ENCODE measurements at places on chromosomes 3 and 15.
A peak's percentile ranks its signal among the peaks of the same experiment; 100 is the strongest.

DNA sequence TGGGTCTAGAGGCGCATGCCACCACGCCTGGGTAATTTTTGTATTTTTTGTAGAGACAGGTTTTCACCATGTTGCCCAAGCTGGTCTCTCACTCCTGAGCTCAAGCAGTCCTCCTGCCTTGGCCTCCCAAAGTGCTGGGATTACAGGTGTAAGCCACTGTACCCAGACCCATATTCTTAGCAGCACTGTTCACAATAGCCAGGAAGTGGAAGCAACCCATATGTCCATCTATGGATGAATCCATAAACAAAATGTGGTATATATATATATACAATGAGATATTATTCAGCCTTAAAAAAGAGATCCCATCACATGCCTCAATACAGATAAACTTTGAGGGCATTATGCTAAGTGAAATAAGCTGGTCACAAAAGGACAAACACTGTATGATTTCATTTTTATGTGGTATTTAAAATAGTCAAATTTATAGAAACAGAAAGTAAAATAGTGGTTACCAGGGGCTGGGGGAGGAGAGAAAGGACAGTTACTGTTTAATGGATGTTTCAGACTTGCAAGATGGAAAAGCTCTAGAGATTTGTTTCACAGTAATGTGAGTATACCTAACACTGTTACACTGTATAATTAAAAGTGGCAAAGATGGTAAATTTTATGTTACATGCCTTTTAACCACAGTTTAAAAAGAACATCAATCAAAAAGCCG lies 35.7 kb upstream of the GRAMD1C start:
- DNase-seq = no peak

GRCh38 chr3:142940472-142940871 lies 23.0 kb downstream of the PAQR9 start:
- DNase-seq = no peak

DNA sequence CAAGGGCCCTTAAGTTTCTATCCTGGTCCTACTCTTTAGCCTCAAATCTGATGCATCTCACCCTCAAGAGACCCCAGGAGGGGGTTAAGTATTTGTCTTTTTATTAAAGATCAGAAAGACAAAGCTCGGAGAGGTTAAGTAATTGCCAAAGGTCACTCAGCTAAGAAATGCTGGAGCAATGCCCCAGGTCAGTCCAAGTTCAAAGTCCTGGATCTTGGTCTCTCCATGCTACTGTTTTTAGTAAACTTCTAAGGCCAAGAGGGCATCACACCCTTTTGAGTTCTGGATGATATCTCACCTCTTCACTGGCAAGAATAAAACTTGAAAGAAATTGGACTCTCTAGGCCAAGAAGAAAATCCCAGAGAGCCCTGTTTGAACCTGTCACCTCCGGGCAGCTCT lies 488.6 kb downstream of the MAGI1 start:
- DNase-seq = no peak

GRCh38 chr15:91186904-91187656 lies 87.0 kb downstream of the SV2B start:
- peak; percentile 20 for DNase-seq

DNA sequence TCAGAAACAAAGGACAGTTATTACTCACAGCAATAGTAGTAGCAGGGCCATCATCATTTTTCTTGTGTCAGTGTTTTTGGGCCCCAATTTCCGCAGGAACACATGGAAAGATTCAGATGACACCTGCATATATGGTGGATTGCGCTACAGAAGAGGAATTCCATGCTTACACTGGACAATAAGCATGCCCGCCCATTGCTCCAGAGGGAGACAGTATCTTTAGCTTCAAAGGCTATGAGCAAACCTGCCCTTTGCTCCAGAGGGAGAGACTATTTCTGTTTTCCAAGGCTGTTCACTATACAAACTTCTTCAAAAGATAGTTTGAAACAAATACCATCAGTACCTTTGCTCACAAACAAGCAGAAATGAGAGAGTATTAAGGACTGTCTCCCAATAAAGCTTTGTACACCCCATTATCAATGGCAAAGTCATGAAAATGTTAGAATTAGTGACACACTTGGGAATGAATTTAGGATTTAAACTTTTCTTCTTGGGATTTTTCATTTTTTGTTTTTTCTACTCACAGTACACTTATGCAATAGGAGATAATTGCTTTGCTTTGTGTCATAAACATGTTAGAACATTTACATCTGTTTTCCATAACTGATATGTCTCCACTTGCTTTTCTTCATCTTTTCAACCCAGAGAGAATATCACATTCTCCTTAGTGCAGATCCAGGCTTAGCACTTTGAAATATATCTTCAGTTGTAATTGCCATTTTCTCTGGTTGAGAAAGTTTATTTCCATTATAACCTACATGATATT lies 564.5 kb upstream of the ZNF717 start:
- no peak for DNase-seq

GRCh38 chr3:110932567-110932966 lies 139.0 kb upstream of the NECTIN3 start:
- peak; percentile 12 for DNase-seq

DNA sequence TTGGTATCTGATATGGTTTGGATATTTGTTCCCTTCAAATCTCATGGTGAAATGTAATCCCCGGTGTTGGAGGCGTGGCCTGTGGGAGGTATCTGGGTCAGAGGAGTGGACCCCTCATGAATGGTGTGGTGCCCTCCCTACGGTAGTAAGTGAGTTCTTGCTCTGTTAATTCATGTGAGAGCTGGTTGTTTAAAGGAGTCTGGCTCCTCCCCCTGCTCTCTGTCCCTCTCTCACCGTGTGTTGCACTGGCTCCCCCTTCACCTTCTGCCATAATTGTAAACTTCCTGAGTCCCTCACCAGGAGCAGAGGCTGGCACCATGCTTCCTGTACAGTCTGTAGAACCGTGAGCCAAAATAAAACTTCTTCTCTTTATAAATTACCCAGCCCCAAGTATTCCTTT lies 246.9 kb upstream of the AGTR1 start:
- no peak for DNase-seq

- peak; percentile 70 for DNase-seq
These were observed 95.4 kb downstream of the HCN4 start for GRCh38 chr15:73273181-73274002.

DNA sequence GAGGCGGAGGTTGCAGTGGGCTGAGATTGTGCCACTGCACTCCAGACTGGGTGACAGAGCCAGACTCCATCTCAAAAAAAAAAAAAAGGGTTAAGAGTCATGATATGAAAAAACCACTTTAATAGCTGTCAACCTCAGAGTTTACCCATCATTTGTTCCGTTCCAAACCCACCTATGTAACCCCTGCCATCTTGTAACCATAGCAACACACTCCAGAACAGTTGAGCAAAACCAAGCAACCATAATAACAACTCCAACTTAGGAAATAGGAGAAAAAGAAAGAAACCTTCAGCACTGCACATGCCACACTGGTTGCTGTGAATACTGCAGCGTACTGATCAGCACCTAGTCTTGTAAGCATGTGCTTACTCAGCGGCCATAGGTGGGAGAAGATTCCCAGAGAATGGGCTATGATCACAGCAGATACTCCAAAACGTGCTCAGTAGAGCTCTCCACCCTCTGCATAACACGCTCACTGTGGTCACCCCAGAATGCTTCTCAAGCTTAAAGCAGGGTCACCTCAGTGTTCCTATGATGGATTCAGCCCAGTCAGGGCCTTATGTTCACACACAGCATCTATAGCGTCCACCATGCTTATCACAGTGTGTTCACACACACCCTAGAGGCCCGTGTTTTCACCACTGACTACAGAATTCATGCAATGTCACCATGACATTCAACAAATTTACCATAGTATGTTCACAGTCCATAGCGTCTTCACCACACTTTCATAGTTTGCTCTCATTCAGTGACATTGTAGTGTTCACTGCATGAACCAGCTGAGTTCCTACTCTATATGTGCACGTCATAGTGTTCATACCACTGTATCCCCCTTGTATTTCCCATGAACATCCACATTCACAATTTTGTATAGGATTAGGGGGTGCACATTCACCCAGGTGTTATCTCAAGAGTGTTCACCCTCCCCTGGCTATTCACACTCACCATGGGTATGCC lies 6.5 kb upstream of the CILP start:
- no peak for DNase-seq

GRCh38 chr3:181722156-181722555 lies 10.4 kb downstream of the SOX2 start:
- DNase-seq = no peak
